Activated CD4-positive, alpha-beta T cell treated with anti-CD3 and anti-CD28 coated beads, Interleukin-2, amount 50 U/mL, for 24 hours (primary cell): ENCODE measurements at places on chromosomes 2 and 18.

- no peak for DNase-seq
Measured at GRCh38 chr2:33380719-33381118, 95.7 kb upstream of the RASGRP3 start.

GRCh38 chr18:66560094-66560493 lies 43.8 kb downstream of the CDH19 start:
- no peak for DNase-seq

- no peak for DNase-seq
Measured at GRCh38 chr2:37181726-37182684, 6.5 kb downstream of the SULT6B1 start.

DNA sequence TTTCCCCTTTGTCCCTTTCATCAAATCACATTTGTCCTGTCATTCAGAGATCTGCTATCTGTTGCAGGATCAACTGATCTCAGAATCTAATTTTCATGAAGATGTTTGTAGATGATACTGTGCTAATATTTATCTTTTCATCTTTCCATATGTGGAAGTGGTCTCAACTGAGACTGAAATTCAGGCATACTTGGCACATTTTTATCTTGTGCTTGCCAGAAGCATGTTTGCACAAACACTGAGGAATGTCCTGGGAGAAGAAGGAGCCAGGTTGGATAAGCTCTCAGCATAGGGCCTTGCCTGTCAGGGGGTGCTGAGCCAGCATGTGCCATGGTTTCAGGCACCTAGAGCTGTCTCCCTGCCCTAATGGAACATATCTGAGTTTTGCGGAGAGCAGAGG lies 24.5 kb upstream of the MMADHC start:
- DNase-seq = no peak

DNA sequence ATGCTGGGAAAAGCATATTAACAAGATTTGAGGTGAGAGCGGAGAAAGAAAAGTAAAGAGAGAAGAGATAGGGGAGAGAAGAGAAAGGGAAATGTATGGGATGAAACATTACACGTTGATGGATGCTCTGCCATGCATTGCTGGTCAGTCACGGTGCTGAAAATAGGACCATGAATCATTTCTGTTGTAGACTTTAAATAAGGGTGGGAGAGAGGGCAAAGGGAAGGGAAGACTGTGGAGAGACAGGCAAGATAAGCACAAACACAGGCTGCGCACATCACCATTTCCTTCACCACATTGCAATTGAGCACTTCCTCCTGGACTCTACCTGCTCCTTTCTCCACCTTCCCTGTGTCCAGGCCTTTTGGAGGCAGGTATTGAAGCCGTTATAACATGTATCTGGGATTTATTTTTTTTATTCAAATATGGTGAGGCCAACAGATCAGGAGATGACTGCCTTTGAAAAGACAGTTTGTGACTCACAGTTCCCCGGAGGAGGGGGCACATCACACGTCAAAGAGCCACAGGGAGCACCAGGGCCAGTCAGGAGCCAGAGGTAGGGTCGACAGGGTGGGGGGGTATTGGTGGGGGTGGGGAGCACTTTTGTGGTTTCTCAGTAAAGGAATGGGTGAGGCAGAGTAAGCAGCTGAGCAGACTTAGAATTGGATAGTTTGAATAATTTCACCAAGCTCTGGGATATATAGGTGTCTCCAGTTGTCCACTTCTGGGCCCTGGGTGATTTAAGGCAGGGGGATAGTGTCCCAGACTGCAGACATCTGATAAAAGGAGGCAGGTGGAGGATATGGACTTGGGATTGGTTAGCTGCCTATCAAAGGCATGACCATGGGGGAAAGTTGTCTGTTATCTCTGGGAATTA lies 372.8 kb upstream of the ST6GAL2 start:
- DNase-seq = no peak
